ENCODE measurements at places on chromosomes 5 and 9. TPM values are rescaled to one million over a fixed set of nuclear protein-coding genes. Genes with fewer than 3 reads are reported as not detected.

Gene DNM1
- polyA plus RNA-seq: 47.8 TPM

Gene ARHGEF37
- 6.0 TPM for polyA plus RNA-seq

Gene LECT2
- 4.6 TPM for polyA plus RNA-seq

Gene ZFAND5
- polyA plus RNA-seq: 224 TPM

Gene HMCN2
- 1.7 TPM for polyA plus RNA-seq

Gene TMED7
- 106 TPM for polyA plus RNA-seq

Gene ASPN
- 8.3 TPM for polyA plus RNA-seq

Data from left renal pelvis (tissue), 4 donors.